ENCODE measurements at places on chromosomes 3 and 15.
A peak's percentile ranks its signal among the peaks of the same experiment; 100 is the strongest.

GRCh38 chr3:153591561-153592245 is 429.7 kb downstream of the RAP2B start:
- DNase-seq, result no peak

GRCh38 chr15:55846116-55846707 is 103.3 kb upstream of the PRTG start:
- peak; percentile 20 for DNase-seq

DNA sequence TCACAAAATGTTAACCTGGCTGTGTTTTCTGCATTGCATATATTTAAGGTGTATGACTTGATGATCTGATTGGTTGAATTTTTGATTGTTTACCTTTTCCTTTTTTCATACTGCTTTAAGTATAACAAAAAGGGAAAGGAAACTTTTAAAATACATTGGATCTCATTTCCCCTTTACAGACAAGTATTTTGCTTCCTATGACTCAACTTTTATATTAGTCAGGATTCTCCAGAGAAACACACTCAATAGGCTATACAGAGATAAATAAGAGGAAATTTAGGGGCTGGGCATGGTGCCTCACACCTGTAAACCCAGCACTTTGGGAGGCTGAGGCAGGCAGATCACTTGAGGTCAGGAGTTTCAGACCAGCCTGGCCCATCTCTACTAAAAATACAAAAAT is 205.8 kb downstream of the TJP1 start:
- DNase-seq, result no peak

GRCh38 chr3:153158961-153159735 is 2.9 kb upstream of the RAP2B start:
- DNase-seq, result no peak

DNA sequence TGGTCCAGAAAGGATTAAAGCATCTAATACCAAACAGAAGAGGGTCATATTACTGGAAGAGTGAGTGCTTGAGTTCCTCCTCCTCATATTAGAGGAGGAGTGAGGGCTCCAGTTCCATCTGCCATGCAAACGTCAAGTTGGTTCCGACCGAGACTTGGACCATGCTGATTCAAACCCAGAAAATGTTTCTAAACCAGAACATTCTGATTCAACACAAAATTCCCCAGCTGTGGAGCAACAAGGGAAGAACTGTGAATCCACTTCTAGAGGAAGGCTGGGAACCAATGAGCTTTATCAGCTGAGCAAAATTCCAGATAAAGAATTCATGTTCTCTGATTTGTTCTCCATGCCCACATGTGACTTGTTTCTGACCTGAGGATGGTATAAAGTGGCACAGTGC is 135.6 kb upstream of the WNT5A start:
- DNase-seq, result no peak
